Stimulated activated CD4-positive, alpha-beta T cell treated with anti-CD3 and anti-CD28 coated beads, TNF-alpha, amount 100 ng/mL, for 4 hours (primary cell): ENCODE measurements at places on chromosomes 6 and 20.

DNA sequence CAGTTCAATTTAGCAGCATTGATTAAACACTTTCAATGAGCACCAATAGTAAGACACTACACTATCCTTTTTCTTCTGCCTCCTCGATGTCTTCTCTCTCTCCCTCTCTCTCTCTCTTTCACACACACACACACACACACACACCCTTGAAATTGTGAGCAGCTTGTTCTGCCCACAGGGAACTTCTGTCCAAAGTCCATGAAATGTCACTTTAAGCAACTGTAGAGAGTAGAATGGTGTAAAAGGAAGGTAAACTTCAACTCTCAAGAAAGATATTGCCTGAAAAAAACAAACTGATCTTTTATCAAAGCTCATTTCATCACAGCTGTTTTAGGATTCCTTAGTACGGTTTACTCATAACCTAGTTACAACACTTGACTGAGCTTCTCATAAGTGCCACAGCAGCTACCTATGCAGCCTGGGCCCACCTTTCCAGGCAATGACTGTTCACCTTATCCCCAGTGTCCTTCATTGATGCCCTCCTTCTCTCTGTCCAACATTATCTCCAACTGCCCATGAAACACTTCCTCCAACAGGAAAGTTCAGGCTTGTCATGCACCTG, 107.0 kb downstream of the TNFRSF21 start:
- no peak for DNase-seq

GRCh38 chr20:6651016-6651415, 116.5 kb upstream of the BMP2 start:
- no peak for DNase-seq

DNA sequence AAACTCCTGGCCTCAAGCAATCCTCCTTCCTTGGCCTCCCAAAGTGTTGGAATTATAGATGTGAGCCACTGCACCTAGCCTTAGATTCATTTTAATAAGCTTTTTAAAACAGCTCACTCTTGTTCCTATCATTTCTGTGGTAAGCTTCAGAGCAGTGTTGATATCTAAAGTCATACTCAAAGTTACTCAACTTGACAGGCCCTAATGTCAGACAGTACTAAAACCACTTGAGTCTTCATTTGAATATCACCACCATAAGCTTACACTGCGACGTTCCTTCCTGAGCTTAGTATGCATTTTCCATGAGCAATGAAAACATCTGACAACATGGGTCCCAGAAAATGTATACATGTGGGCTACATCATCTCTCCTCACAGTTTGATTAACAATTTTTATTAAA, 6.0 kb downstream of the FUCA2 start:
- DNase-seq, result no peak

GRCh38 chr6:75126518-75126917, 79.3 kb downstream of the COL12A1 start:
- DNase-seq, result no peak

- DNase-seq, result no peak
These were observed 828 bp upstream of the SULF2 start for GRCh38 chr20:47785854-47786764.

GRCh38 chr20:24775966-24776365, 173.1 kb upstream of the CST7 start:
- DNase-seq, result no peak

GRCh38 chr6:158595223-158595622, 35.3 kb downstream of the TMEM181 start:
- no peak for DNase-seq

GRCh38 chr20:61543086-61543485, 291.0 kb downstream of the CDH4 start:
- no peak for DNase-seq

GRCh38 chr20:20084296-20084752, 32.0 kb downstream of the CFAP61 start:
- no peak for DNase-seq

DNA sequence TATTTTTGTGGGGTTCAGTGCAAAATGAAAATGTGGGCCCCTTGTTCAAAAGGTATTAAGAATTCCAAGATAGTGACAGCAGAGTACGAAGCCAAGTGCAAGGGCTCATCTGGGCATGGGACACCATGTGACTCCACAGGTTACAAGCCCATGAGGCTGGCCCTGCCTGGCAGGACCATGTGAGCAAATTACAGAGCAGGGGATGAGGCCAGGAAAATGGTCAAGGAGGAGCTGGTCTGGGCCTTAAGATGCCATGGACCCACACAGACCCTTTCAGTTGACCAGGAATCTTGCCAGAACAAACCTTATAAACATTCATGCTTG, 86.9 kb downstream of the SNX5 start:
- DNase-seq, result no peak

GRCh38 chr20:1266167-1266973, at the start of gene SNPH:
Gene SNPH (plus strand): TSS chr20:1266294. CDS start chr20:1296240, 29,946 bp downstream.
- peak; percentile 42 for DNase-seq

GRCh38 chr20:58892141-58892931, 39.8 kb downstream of the GNAS start:
- DNase-seq, result peak; percentile 64

DNA sequence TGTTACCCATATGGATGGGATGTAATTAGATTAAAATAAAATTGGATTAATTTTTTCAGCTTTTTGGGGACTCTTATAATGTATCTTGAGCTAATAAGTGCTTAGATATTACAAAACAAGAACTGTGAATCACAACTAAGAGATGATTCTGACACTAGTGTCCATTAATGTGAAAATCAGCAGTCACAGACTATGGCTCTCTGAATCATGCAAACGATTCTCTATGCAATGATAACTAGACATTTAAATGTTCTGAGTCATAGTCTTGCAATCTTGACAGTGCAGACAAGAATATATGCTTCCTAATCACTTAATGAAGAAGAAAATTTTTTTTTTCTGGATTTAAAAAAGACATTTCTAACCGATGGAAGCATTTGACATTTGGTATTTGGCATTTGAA, 82.2 kb upstream of the OPRM1 start:
- no peak for DNase-seq

DNA sequence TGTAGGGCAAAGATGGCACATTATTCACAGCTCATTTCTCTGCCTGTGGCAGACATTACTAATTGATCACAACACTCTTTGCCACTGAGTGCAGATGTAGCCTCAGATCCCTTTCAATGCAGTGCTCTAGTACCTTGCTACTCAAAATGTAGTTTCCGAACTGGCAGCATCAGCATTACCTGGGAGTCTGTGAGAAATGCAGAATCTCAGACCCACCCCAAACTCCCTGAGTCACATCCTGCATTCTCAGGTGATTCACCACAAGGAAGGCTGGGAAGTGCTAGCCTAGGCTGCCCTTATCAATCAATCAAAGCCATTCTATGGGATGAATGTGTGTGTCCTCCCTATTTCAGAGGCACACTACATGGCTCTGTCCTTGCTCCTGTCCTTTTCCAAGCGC, 58.5 kb downstream of the PCNA start:
- DNase-seq, result no peak

DNA sequence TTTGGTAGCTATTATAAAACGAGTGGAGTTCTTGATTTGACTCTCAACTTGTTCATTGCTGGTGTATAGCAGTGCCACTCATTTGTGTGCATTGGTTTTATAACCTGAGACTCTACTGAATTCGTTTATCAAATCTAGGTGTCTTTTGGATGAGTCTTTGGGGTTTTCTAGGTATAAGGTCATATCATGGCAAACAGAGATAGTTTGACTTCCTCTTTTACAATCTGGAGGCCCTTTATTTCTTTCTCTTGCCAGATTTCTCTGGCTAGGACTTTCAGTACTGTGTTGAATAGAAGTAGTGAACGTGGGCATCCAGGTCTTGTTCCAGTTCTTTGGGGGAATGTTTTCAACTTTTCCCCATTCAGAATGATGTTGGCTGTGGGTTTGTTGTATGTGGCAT, 38.8 kb downstream of the SUMO4 start:
- no peak for DNase-seq

DNA sequence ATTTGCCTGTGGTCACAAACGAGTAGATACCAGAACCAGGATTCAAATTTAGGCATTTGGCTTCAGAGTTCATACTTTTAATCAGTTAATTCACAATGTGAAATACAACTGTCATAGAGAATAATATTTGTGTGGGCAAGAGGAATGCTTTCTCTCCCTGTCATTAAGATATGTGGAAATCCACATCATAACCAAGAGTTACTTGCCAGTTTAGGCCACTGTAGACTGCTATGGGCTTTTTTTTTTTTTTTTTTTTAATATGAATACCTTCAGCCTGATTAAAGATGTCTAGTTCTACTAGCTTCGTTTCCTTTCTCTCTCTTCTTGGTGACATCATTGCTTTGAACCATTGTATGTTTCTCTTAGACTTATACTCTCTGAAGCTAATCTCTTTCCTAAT, 244.9 kb downstream of the ZFAND3 start:
- DNase-seq, result no peak

DNA sequence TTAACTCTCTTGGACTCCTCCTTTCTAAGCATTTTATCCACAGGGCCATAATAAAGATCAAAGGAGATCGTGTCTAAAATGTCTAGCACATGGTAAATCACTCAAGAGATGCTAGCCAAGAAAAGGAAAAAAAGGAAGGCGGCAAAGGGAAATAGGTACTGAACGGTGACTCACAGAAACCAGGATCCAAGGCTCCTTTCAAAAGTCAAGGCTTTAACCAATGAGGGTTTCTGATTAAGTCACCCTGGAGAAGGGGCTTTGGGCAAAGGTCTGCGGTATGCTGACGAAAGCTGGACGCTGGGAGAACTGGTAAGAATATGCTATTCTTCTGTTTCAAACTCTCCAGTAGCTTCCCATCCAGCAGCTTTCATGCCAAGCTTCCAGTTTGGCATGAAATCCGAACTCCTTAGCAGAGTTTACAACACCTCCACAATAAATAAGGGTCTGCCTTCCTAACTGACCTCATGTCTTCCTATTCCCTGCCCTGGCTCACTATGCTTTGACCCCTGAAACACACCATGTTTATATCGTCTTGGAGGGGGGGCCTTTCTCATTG, 1.0 kb downstream of the TOMM34 start:
- DNase-seq, result no peak

GRCh38 chr6:140987364-140988155, 1145.2 kb upstream of the GJE1 start:
- DNase-seq, result no peak

DNA sequence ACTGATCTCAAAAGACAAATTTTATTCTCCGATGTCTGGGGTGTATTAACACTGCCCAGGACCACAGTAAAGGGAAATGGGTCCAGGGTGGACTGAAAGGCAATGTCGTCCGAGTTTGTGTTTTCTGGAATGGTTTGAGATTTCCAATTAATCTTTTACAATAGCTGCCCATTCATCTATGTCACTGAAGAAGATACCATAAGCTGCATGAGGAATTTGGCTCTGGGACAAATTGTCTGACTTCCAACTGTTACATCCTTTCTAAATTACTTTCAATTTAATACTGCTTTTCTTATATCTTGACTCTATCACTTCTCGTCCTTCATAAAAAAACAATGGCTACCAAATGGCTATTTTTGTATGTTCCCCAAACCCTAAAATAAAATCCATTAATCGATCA, 130.7 kb upstream of the KCNK16 start:
- no peak for DNase-seq

- DNase-seq, result no peak
These were observed 93.3 kb downstream of the UTRN start for GRCh38 chr6:144378437-144378836.

- DNase-seq, result peak; percentile 82
These were observed at the start of gene SRPK1 for GRCh38 chr6:35920793-35921732. Gene SRPK1 (minus strand): TSS chr6:35921098. CDS start chr6:35921056, 42 bp downstream.

GRCh38 chr6:467111-467510, 75.6 kb downstream of the IRF4 start:
- no peak for DNase-seq

DNA sequence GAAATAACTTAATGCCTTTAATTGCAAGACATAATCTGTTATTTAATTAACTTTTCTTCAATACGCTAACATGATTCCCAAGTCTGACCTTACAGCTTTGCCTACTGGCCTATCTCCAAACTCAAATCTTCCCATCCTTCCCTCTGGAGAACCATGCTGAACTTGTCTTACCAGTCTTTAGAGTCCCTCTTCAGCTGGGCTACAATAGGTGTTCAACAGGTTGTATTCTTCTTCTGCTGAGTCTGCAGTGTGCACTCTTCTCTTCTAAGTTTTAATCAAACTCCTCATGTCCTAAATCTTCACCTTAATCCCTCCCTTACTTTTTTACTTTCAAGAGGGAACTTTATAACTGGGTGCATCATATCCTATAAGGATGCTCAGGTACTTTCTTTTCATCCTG, 75.5 kb upstream of the TINAG start:
- DNase-seq, result no peak

GRCh38 chr20:46112430-46113112, 5.5 kb upstream of the CD40 start:
- no peak for DNase-seq

- DNase-seq, result no peak
These were observed 123.0 kb downstream of the AIG1 start for GRCh38 chr6:143183666-143184065.

- DNase-seq, result no peak
These were observed 104.6 kb upstream of the AKIRIN2 start for GRCh38 chr6:87806635-87807034.

DNA sequence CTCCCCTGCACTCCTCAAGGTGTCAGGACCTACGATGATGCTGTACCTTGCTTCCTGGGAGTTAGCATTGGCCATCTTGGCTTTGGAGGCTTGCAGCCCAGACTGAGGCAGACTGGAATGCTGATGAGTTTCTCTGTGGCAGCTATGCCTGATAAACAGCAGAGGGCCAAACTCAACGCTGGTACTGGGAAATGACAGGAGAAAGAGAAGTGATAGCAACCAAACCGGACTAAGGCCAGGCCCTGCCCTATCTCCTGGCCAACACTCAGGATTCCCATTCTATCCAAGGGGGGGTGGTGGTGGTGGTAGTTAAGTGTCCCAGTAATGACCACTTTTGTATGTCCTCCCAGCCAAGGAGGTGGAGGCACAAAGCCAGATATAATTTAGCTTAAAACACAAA, 90.0 kb upstream of the DTNBP1 start:
- DNase-seq, result no peak

DNA sequence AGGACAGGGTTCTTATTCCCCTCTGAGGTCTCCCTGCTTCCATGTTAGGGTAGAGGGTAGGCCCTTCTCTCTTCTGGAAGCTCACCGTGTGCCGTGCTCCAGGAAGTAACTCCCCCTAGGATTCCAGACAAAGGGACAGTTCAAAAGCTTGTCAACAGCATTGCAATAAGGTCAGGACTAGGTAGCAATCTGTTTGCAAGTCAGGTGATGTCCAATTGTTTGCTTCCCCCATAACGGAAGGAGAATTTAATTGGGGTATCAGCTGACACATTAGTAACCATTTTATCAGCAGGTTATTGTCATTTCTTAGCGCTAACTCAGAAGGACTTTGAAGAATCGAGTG, 41.9 kb downstream of the SYNJ2 start:
- no peak for DNase-seq

DNA sequence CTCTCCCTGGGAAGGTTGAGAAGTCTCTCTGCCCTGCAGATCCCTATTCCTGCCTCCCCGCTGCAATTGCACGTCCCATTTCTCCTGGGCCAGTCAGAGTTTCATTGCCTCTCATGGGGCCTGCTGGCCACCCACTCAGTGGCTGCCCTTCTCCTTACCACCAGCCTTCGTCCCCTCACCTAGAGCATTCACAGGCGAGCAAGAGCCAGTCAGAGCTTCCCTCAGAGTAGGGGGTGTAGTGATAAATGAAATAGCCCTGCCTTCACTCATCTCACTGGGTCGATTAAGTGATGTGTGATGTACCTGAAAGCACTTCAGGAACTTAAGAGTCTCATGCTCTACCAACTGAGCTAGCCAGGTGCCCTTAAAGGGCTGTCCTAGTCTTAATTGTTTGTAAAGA, 52.0 kb upstream of the FANCE start:
- DNase-seq, result no peak
